Foreskin keratinocyte (primary cell): ENCODE measurements at places on chromosomes 3 and 15. TPM values are rescaled to one million over a fixed set of nuclear protein-coding genes. Genes with fewer than 3 reads are reported as not detected.

Gene TMF1
- 3.7 and 4.0 TPM in 2 replicates for polyA plus RNA-seq

- DNase-seq = no peak
Measured at GRCh38 chr3:53999725-54000124, 108.1 kb upstream of the SELENOK start.

DNA sequence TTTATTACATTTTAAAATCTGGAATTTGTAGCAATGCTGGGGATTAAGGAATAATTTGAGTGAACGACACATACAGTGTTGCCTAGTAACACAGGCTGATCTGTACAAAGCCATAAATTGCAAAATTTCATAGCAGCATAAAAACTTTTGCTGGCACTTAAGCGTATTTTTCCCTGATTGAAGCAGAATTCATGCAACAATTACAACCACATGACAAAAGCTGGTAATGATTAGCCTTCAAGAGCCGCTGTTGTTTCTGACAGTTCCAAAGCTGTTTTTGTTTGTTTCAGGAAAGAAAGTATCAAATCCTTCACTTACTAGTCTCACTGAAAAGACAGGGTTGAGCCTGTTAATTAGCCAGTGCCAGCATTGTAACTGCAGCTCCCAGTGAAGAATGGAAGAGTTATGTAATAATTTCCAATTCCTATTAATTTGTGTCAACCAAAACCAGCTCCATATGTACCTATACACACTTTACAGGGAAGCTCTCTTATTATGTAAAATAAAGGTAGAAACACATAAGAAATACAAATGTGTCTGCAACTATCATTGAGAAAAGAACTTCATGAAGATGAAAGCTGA lies 60.7 kb downstream of the AGTR1 start:
- DNase-seq = no peak

- DNase-seq = peak; percentile 60
Measured at GRCh38 chr3:152428577-152428976, 159.8 kb downstream of the MBNL1 start.

DNA sequence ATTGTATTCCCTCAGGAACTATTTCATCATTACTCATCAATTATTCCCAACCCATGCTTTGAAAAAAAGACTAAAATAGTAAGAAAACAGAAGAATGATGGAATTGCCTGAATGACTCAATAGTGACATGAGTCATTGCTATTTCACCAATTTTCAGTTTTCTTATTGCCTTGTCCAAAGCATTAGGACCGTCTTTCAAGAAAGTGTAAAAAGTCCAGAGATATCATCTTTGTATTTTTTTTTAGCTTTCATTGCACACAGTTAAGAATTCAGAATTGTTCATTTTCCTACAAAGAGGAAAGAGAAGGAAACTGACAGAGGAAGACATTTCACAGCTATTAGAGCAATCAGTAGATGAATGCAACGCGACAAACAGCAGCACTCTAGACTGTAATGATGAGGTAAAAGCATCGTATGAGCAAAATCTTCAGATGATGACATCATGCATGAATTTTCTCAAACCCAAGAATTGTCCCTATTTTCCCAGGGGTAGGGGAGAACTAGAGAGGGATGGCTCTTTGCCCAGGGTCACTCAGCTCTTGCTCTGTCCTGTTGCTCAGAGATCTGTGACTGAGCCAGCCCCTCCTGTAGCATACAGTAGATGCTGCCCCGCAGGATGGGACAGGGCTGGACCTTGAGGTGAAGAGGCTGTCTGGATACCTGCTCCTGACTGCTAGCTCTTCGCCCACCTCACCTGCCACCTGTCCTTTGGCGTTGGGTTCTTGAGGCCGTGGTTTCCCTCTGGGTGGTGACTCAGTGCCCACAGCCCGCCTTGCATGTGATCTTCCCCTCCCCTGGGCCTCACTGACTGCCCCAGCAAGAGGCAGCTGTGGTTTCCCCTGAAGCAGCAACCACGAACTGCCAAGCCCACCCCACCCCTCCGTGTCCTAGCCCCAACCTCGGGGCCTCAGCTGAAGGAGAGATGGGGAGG lies 84.8 kb downstream of the PPCDC start:
- DNase-seq = peak; percentile 80

Gene SKOR1
- 0.01 TPM in 1 of 2 replicates, not detected in the other for polyA plus RNA-seq

GRCh38 chr3:161305095-161305991 lies 66.0 kb downstream of the SPTSSB start:
- no peak for DNase-seq

Gene WDR72
- not detected in 2 replicates for polyA plus RNA-seq

DNA sequence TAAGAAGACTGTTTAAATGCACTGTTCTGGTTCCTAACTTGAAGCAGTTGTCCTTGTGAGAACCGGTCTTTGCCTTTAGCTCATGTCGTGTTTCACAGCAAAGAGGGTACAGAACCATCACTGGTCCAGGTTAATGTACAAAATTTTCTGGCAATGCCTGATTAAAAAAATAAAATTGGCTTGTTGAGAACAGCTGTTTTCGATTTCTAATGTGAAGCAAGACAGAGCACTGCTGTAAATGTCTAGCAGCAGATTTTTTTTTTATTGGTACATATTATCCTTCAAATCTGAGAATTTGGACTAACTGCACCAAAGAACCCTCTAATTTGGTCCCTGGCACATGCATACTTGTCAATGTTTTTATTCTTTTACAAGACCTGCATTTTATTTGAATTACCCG lies 103.3 kb downstream of the STT3B start:
- DNase-seq = no peak

Gene HESX1
- polyA plus RNA-seq = 0.17 and 0.26 TPM in 2 replicates

DNA sequence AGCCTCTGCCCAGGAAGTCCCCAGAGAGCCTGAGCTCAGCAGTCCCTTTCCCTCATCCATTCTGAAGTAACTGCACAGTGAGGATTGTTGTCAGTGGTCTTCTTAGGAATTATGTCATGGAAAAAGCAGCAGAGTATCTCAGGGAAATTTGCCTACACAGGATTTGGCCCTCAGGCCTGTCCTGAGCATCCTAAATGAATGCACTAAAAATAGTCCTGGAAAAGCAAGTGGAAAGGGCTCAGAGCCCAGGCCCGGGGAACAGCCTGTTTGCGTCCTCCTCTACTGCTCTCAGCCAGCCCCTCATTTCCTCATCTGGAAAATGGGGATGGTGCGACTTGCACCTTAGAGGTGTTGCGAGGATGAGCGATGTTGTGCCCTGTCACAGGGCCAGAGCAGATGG lies 21.6 kb downstream of the LYSMD4 start:
- DNase-seq = no peak

GRCh38 chr15:66876731-66877476 lies 174.9 kb downstream of the SMAD6 start:
- DNase-seq = no peak

DNA sequence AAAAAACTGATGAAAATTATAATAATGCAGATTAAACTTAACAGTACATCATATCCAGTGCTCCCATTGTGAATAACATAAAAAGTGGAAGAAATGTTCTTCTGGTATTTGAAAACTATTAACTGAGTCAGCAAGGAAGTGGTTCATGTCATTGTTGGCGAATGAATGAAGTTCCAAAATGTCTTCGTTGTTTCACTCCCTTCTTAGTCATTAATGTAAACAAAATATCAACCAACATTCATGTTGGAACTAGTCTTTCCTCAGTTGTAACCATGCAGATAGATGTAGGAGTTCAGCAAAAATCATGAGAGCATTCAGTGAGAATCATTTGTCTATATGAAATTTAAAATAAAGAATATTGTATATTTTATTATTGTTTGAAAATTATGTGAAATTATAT lies 44.1 kb upstream of the ICE2 start:
- DNase-seq = peak; percentile 85

GRCh38 chr3:54599716-54600115 lies 328.1 kb downstream of the LRTM1 start:
- no peak for DNase-seq

GRCh38 chr15:78661001-78661400 lies 20.0 kb upstream of the CHRNB4 start:
- no peak for DNase-seq

Gene KBTBD13
- polyA plus RNA-seq = not detected in 2 replicates

GRCh38 chr3:37984596-37984995 lies 6.0 kb upstream of the VILL start:
- no peak for DNase-seq

- DNase-seq = no peak
Measured at GRCh38 chr3:177378168-177378567, 180.9 kb upstream of the TBL1XR1 start.

DNA sequence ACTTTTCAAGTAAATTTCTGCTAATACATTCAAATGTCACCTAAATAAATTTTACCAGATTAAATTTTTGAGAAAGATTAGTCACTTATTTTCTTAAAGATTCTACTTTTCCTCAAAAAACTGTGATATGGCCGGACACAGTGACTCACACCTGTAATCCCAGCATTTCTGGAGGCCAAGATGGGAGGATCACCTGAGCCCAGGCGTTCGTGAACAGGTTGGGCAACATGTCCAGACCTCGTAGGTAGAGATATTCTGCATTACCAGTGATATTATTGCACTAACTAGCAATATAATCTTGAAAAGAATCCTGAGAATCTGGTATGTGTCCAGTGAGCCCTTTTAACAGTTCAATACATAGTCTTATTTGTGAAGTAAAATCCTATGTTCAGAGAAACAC lies 61.7 kb downstream of the CBLB start:
- DNase-seq = no peak

Gene RASL12
- not detected in 2 replicates for polyA plus RNA-seq
